ENCODE measurements at places on chromosomes 2 and 18. TPM values are rescaled to one million over a fixed set of nuclear protein-coding genes. Genes with fewer than 3 reads are reported as not detected.

DNA sequence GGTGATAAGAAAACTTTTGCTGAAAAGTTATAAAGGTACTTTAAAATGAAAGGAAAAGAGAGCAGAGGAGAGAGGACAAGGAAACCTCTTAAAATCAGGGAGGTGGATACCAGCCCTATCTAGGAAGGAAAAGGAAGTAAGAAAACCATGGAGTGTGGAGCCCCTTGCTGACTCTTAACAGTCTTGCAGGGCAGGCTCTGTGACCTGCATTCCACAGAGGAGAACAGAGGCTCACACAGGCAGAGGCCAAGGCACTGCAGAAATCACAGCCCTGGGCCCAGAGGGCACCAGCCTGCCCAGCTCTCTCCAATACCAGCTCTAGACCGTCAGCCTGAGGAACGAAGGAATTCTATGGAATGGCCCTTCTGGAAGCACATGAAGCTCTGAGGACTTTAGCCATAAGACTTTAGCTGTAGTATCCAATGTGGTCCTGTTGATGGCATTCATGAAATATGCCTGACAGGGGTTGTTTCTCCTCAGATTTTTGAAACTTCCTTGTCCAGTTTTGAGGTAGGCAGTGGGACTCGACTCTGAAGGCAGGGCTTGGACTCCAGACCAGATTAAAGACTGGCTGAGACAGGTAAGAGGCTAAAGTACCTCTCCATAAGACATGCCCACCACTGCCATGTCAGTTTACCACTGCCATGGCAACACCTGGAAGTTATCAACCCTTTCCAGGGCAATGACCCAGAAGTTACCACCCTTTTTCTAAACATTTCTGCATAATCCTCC is 216.3 kb downstream of the ANAPC1 start:
- DNase-seq: no peak
- H3K36me3 ChIP-seq: no peaks in the 10 kb centered on the region
- H3K4me3 ChIP-seq: no peak overlapping the region
- H3K27me3 ChIP-seq: no peaks in the 10 kb centered on the region
- H3K27ac ChIP-seq: no peak overlapping the region
- no peaks in the 10 kb centered on the region for H3K4me1 ChIP-seq

DNA sequence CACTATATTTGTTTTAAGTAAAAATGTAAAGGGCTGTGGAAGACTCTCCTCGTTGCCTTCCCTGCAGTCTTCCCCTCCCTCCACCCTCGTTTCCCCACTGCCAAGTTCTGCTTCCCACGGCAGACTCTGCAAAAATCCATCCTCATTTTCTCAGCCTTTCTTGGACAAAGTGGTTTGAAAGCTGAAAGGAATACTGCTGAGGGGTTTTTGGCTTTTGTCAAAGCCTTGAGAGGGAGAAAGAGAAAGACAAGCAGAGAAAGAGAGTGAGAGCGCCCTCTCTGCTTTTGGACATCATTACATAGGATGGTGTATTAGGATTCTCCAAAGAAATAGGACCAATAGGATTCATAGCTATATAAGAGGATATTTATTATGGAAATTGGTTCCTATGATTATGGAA is 455.9 kb upstream of the SOX11 start:
- no peak overlapping the region for H3K27ac ChIP-seq
- no peaks in the 10 kb centered on the region for H3K27me3 ChIP-seq
- no peaks in the 10 kb centered on the region for H3K4me1 ChIP-seq
- no peaks in the 10 kb centered on the region for H3K36me3 ChIP-seq

DNA sequence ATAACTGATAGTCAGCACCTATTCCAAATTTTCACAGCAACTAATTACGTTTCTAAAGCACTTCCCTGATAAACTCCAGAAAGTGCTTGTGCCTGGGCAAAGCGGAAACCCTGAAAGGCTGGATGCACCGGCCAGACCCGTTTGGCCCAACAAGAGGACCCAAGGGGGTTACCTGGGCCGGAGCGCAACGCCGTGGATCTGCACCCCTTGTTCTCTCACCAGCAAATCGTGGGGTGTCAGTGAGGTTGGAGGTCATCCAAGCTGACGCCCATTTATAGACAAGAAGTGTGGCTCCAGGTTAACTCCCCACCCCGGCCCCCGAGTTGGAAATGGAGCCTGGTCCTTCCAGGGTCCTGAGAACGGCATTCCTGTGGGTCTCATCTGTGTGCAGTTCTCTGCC is 167.0 kb upstream of the HDAC4 start:
- no peak for DNase-seq
- no peak overlapping the region for H3K4me3 ChIP-seq
- no peaks in the 10 kb centered on the region for H3K36me3 ChIP-seq
- H3K27me3 ChIP-seq: no peaks in the 10 kb centered on the region

GRCh38 chr18:73752965-73753364 is 394.7 kb downstream of the FBXO15 start:
- H3K27ac ChIP-seq: no peak overlapping the region
- H3K36me3 ChIP-seq: no peaks in the 10 kb centered on the region
- no peak overlapping the region for H3K4me3 ChIP-seq
- no peaks in the 10 kb centered on the region for H3K4me1 ChIP-seq

DNA sequence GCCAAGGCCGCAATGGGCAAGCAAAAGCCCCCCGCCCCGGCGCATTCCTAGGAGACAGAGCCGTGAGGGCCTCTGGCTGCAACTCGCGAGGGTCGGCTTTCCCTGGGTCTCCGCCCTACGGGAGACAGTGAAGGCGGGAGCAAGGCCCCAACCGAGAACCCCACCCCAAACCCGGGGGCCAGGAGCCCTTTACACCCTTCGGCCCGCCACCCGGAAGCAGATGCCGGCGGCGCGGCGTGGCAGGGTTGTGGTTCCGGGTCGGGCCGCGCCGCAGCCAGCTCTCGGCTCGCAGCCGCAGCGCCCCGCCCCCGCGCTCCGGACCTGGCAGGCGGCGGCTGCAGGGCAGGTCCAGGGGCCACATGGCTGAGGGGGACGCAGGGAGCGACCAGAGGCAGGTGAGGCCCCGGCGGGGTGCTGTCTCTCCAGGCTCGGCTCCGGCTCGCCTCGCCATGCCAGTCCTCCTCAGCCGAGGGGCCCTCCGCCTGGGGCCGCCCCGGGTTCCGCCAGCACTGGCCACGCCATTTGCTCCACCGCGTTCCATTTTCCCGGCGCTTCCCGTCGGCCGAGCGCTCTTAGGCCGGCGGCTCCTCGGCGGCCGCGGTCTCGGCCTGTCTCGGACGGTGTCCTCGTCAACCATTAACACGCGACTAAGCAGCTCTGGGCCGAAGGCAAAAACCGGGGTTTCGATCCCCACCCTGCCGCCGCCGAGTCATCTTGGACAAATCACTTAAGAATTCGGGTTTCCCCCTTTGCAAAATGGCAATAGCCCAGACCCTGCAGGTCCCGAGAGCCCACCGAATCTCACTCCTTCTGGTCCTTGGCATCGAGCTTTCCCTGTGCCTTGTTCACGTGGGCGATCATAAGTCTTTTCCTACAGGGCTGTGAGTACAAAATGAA is at the start of gene IMPACT:
Gene IMPACT, plus strand, starts transcription at position 273 of the 897 bp plus-strand sequence. Its CDS starts 87 bp downstream, at position 360.
- peak within 1 kb of the TSS; percentile 85 for H3K4me3 ChIP-seq
- DNase-seq: peak; percentile 80
- H3K27me3 ChIP-seq: no peaks in the 10 kb centered on the region
- no peaks in the 10 kb centered on the region for H3K4me1 ChIP-seq

DNA sequence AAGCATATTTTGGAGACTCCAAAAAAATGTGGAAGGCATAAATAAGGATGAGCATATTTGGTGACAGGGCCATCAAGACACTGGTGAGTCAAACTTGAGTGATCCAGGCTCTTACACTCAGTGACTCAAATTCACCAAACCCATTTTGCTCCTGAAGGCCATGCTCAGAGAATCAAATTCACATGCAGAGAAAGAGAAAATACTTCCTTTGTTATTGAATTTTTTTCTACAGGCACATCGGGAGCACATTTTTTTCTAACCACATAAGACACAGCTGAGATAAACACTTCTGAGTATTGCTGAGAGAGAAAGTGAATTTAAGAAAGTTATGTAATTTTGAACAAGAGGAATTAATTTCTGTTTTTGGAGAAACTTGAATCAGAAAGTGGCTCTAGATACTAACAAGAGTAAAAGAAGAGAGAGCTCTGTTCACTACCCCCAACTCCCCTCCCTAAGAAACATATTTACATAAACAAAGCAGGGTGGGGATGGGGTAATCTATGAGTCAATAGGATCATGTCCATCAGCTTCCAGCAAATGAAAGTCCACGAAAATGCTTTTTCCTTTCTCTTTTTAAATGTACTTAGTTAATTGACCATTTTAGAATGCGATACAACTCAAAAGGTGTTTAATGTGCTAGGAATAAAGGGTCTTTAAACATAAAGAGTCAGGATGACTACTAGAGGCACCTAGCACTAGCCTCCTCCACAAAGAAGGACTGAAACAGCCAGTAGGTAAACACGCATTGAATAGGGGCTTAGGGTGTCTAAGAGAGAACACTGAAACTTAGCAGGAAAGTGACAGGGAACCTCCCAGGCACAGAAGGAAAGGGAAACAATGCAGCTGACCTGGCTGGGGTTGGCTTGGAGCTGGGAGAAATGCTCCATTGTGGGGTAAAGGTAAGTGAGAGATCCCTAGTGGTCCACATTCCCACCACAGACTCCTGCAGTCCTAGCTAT is 152.3 kb downstream of the KCNE4 start:
- DNase-seq: no peak
- H3K27me3 ChIP-seq: no peaks in the 10 kb centered on the region

DNA sequence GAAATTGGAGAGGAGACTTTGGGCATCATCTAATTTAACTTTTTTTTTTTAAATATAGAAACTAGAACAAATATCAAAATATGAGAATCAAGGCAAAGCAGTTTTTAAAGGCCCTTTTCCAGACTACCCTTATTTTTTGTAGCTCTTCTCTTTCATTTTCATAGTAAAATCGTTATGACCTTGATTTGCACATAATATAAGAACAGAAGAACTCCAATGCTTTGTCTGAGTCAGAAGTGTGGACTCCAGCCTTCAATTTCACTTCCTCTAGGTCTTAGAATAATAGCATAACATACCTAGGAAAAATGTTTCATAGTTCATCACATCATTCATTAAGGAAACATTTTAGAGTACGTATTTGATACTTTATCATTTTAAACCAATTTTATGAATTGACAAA is 74.4 kb downstream of the ANKRD12 start:
- no peak overlapping the region for H3K4me3 ChIP-seq
- H3K27me3 ChIP-seq: no peaks in the 10 kb centered on the region
- no peak for DNase-seq

DNA sequence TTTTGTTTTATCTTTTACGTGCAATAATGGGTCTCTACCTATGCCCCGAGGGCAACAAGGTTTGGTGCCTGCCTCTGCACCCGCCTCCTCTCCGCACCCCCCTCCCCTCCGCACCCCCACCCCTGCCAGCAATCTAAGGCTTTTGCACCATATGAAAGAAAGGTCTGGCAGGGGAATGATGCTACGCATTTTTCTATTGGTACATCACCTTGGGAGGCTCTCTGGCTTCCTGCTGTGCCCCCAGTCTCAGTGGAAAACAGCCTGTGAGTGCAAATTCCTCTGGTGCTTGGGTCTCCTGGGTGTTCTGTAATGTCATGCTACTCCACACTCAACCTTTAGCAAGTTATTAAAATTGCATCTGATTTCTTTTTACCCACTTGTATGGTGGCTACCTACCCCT is 161.3 kb upstream of the SMAD7 start:
- no peak for DNase-seq
- no peak overlapping the region for H3K4me3 ChIP-seq
- no peaks in the 10 kb centered on the region for H3K27me3 ChIP-seq
- no peak overlapping the region for H3K27ac ChIP-seq
- no peaks in the 10 kb centered on the region for H3K36me3 ChIP-seq

DNA sequence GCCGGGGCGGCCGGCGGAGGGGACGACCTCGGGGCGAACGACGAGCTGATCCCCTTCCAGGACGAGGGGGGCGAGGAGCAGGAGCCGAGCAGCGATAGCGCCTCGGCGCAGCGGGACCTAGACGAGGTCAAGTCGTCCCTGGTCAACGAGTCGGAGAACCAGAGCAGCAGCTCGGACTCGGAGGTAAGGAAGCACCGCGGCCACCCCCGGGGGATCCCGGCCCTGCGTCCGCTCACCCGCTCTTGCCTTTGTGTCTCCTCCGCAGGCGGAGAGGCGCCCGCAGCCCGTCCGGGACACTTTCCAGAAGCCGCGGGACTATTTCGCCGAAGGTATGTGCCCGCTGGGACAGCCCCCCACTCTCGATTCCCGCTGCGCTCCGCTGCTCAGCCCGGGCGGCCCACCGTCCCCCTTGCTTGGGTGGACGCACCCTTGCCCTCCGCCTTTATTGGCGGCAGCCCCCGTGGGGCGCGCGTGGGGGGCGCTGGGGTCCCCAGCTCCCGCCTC is 611 bp downstream of the TCF7L1 start:
- DNase-seq: peak; percentile 33
- H3K4me3 ChIP-seq: peak overlapping the region; percentile 69
- H3K4me1 ChIP-seq: no peaks in the 10 kb centered on the region
- no peaks in the 10 kb centered on the region for H3K36me3 ChIP-seq

DNA sequence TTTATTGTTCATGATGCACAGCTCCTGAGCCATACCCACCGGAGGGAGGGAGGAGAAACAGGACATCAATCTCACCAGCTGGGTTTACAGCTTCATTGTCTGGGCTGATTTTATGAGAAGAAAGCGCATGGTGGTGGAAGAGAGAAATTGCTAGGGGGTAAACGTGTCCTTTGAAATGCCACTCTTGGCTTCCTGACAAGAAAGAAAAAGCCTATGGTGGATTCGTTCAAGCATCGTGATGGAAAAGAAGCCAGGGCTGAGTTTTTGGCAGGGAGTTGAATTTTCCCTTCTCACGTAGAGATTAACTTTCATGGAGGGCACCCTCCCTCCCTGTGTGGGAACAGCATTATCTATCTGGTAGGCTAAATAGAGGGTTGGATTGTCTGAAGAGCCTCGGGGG is 502.0 kb downstream of the SLC4A3 start:
- H3K36me3 ChIP-seq: no peaks in the 10 kb centered on the region
- no peaks in the 10 kb centered on the region for H3K4me1 ChIP-seq
- no peak overlapping the region for H3K4me3 ChIP-seq
- H3K27me3 ChIP-seq: no peaks in the 10 kb centered on the region
- no peak for DNase-seq
- H3K27ac ChIP-seq: no peak overlapping the region

RNF25 gene
- total RNA-seq: 8.5 TPM

LBX2 gene
- total RNA-seq: 0.31 TPM

SLC16A14 gene
- total RNA-seq: 1.4 TPM

AMER3 gene
- 0.90 TPM for total RNA-seq

CENPA gene
- total RNA-seq: not detected

CPS1 gene
- 0.23 TPM for total RNA-seq

SLC5A7 gene
- 0.04 TPM for total RNA-seq
